ENCODE measurements at places on chromosomes 2 and 18.

DNA sequence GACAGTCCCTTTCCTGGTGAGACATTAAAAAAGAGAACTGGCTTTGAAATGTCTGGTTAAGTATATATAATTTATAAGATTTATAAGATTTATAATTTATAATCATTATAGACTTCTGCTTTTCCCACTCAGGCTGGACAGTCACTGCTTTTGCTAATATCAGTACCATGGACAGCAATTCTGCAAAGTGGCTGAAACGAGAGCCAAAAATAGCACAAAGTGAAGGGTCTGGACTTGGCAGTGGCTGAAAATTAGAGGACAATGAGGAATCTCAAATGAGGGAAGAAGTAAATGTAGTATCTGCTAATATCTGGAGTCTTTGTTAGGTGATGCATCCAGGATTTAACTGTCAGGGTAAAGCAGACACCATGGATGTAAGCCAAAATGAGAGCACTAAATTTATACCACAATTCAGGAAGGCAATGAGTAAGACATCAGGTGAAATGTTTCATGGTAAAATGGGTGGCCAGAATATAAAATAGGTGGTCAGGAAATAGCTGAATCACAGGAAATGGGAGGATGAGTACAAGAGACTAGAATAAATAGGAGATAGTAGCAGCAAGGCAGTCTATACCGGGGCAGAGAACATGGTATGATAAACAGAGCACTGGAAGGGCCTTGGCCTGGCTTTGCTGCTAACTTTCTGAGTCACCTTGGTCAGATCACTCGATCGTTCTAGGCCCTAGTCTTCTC, 39.6 kb upstream of the BOD1L2 start:
- DNase-seq = peak; percentile 2

DNA sequence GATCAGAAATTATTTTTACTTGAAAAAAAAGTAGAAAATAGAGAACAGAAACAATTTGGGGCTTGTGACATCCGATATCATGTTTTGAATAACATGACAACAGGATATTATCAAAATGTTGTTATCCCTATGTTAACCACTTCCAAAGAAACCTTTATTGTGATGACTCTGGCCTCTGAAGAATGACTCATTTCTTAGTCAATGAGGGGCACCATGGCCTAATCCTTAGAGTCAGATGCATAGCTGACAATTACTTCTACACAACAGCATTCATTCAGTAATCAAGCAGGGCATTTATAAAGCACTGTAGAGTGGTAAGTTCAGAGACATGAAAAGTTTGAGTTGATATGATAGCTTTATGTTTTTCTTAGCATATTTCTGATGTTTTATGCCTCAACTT, 703.0 kb downstream of the RNF144A start:
- DNase-seq = no peak

GRCh38 chr2:134988994-134989605, 58.1 kb downstream of the MAP3K19 start:
- DNase-seq = peak; percentile 3

DNA sequence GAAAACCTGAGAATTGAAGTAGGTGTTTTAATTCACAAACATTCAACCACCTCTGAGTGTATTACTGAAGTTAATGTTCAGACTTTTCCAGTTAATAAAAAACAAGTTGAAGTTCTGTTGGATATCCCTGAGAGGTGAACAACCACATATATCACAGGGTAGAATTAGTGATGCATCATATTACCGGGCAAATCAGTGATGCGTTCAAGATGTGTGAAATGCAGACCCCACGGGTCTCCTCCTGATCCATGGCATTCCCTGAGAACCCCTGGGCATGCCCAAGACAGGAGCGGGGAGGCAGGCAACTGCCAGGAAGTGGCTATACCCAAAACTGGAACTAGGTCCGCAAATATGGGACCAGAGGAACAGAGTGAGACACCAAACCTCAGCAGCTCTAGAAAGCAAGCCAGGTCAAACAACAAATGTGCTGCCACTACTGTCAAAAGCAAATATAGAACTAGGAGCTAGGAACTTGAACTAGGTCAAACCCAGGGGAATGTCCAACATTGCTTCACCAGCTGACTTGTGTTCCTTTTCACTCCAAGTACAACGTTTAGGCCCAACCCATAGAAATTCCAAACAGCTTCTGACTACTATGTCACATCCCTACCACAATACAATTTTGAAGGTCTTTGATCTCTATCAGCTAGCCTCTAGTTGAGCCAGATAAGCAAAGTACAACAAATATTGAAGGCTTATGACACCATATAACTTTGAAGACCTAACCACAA, 20.2 kb downstream of the PSTPIP2 start:
- no peak for DNase-seq

- DNase-seq = no peak
Observed at GRCh38 chr2:138193416-138194213, 229.3 kb downstream of the HNMT start.

DNA sequence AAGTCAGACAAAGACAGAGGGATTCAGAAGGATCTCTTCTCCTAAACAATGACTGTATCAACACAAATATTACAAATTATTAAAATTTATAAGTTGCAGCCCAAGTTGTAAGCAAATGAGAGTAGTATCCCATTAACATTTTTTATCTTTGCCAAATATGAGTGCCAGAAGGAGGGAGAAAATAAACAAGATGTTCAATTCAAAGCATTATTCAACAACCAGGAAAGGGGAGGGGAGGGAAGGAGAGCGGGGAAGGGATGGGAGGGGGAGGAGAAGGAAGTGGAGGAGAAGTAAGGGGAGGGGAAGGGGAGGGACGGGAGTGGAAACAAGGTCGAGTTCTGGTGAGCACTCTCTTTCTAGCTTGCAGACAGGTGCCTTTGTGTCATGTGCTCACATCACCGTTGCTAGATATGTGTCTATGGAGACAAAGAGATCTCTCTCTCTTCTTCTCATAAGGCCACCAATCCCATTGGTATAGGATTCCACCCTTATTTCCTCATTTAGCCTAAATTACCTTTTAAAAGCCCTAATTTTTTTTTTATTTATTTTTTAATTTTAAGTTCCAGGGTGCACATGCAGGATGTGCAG, 679.6 kb upstream of the CHAC2 start:
- no peak for DNase-seq

GRCh38 chr2:7048762-7049294, 131.6 kb downstream of the RNF144A start:
- DNase-seq = no peak

GRCh38 chr2:4391013-4391412, 687.6 kb downstream of the DCDC2C start:
- DNase-seq = no peak

DNA sequence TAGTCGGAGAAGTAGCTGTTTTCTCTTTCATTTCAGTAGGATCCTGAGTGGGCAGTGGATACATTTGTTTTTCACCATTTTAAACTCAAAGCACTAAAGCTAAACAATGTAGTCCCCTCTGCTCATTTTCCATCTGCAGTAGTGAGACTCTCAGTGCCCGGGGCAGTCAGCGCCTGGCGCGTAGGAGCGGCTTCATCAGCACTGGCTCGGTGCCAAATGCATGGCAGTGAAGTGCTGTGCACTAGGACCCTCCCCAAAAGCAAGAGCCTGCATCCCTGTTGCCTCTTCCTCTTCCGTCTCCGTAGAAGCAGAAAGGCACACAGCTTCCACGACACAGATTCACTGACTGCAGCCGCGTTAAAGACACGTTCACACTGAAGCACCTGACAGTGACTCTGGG, 19.0 kb upstream of the ESPNL start:
- no peak for DNase-seq

DNA sequence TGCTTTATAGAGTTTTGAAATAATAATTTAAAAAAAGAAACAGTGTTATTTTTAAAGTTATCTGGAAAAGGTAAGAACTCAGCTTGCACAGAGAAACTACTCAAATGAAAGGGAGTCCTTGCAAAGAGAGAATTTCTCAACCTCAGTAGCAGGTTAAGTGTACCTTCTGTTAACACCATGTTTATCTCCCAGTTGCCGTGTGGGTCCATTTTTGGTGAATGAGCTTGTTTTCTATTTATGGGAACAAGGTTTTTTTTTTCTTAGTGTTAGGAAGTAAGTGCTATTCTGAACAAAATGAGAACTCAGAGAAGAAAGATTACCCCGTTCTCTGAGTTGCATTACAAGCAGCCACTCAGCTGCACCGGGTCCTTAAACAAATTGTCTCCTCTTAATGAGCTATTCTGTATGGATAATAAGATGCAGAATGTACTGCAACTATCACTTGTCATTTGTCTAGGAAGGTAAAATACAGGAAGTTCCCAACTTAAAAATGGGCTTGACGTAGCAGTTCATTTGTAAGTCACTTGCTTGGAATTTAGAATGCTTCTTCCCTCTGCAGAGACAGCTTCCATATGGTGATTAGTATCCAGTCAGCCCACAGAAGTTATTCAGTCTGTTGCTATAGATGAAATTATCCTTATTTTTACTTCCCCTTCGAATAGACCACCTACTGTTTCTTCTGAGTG, 74.9 kb downstream of the LTBP1 start:
- peak; percentile 64 for DNase-seq

DNA sequence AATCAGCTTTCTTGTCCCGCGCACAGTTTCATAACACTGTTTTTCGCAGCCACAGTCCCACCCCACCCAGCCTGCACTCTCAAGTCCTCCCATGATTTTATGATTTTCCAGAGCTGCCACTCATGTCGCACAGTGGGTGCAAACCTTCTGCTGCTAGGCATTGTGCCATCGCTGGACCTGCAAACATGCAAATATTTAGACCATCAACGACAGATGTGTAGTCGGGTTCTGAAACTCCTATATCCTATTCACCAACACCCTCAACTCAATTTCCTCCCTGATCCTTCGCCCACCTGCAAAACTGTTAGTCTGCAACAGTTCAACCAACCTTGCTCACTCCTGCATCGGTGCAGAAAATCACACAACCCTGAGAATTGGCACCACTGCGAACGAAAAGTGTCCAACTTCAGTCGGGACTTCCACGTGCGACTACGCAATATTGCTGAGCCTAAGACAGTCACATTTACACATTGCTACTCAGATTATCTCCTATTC, 871 bp upstream of the ALS2 start:
- no peak for DNase-seq

- no peak for DNase-seq
Observed at GRCh38 chr2:238919307-238919706, 71.4 kb downstream of the TWIST2 start.

GRCh38 chr2:205745661-205746419, 63.5 kb downstream of the NRP2 start:
- no peak for DNase-seq

All from AG04450 (cell line).